ENCODE measurements at places on chromosomes 1 and 21. TPM values are rescaled to one million over a fixed set of nuclear protein-coding genes. Genes with fewer than 3 reads are reported as not detected.

DNA sequence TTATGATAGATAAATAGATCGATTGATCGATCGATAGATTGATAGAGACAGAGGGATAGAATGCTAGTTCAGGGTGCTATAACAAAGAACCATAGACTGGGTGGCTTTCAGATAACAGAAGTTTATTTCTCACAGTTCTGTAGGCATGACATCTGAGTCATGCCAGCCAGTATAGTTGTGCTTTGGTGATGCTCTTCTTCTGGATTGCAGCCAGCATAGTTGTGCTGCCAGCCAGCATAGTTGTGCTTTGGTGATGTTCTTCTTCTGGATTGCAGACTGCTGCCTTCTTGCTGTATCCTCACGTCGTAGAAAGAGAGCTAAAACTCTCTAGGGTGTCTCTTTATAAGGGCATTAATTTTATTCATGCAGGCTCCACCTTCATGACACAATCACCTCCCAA is 860.8 kb downstream of the BRINP3 start:
- H3K36me3 ChIP-seq = no peaks in the 10 kb centered on the region
- DNase-seq = no peak
- no peaks in the 10 kb centered on the region for H3K27me3 ChIP-seq
- no peaks in the 10 kb centered on the region for H3K4me1 ChIP-seq

DNA sequence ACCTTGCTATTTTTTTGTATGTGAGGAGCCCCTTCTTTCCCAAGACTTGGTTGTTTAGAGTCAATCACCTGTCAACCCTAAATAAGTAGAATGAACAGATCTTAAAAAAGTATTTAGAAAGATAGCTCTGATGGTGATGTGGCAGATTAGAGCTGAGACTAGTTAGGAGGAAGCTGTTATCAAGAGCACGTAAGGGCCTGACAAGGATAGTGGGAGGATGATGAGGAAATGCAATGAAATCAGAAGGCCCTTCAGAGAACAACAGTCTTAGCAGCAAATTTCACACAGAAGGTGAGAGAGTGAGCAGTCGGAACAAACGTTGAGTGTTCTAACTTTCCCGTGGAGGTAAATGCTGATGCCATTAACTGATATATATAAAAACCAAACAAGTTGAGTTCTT is 15.9 kb upstream of the S1PR1 start:
- H3K4me1 ChIP-seq = no peaks in the 10 kb centered on the region
- DNase-seq = no peak
- H3K36me3 ChIP-seq = no peaks in the 10 kb centered on the region
- no peak overlapping the region for H3K4me3 ChIP-seq
- H3K27me3 ChIP-seq = no peaks in the 10 kb centered on the region

GRCh38 chr1:184247671-184248070 is 139.2 kb upstream of the C1orf21 start:
- no peak overlapping the region for H3K4me3 ChIP-seq
- no peak overlapping the region for H3K27ac ChIP-seq
- H3K27me3 ChIP-seq = no peaks in the 10 kb centered on the region
- no peaks in the 10 kb centered on the region for H3K4me1 ChIP-seq
- DNase-seq = no peak

Gene JAM2
- 5.3 TPM for polyA plus RNA-seq

- H3K4me3 ChIP-seq = no peak overlapping the region
- H3K4me1 ChIP-seq = no peaks in the 10 kb centered on the region
- H3K27ac ChIP-seq = no peak overlapping the region
- H3K36me3 ChIP-seq = no peaks in the 10 kb centered on the region
These were observed 17.6 kb downstream of the USP33 start for GRCh38 chr1:77742011-77742555.

DNA sequence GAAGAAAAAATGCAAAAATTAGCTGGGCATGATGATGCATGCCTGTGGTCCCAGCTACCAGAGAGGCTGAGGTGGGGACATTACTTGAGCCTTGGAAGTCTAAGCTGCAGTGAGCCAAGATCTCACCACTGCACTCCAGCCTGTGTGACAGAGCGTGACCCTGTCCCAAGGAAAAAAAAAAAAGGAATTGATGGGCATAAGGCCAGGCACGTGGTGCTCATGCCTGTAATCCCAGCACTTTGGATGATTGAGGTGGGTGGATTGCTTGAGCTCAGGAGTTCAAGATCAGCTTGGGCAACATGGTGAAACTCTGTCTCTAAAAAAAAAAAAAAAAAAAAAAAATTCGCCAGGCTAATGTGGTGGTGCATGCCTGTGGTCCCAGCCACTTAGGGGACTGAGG is 55.8 kb upstream of the ATP2B4 start:
- no peaks in the 10 kb centered on the region for H3K27me3 ChIP-seq
- H3K4me3 ChIP-seq = no peak overlapping the region
- DNase-seq = no peak
- no peaks in the 10 kb centered on the region for H3K36me3 ChIP-seq
- H3K27ac ChIP-seq = no peak overlapping the region
- H3K4me1 ChIP-seq = no peaks in the 10 kb centered on the region

Gene CFAP74
- polyA plus RNA-seq = not detected
